ENCODE measurements at places on chromosomes 6 and 20. TPM values are rescaled to one million over a fixed set of nuclear protein-coding genes. Genes with fewer than 3 reads are reported as not detected.

The RIMS4 gene
- not detected for total RNA-seq

The REM1 gene
- total RNA-seq, result not detected

The LY6G6D gene
- not detected for total RNA-seq

The SKIC2 gene
- total RNA-seq, result 92.9 TPM

The TNFRSF21 gene
- 0.74 TPM for total RNA-seq

The STMN3 gene
- total RNA-seq, result 24.7 TPM

The PTGIS gene
- 2.3 TPM for total RNA-seq

The TREM2 gene
- total RNA-seq, result not detected

The VSTM2L gene
- not detected for total RNA-seq

The CD40 gene
- 1.5 TPM for total RNA-seq

The SLC22A1 gene
- total RNA-seq, result 3.7 TPM

The GCM1 gene
- 0.11 TPM for total RNA-seq

The ULBP1 gene
- 0.48 TPM for total RNA-seq

The WFDC10B gene
- total RNA-seq, result not detected

The PDYN gene
- total RNA-seq, result not detected

The PROCR gene
- 1.8 TPM for total RNA-seq

The ENPP5 gene
- not detected for total RNA-seq

The LY86 gene
- total RNA-seq, result not detected

The FAM217A gene
- total RNA-seq, result not detected

The SLC4A11 gene
- total RNA-seq, result 0.26 TPM

The HLA-DRB5 gene
- 1.5 TPM for total RNA-seq

The CLPSL2 gene
- total RNA-seq, result not detected

The HAO1 gene
- total RNA-seq, result not detected

The TNNC2 gene
- total RNA-seq, result not detected

The LINC00237 gene
- total RNA-seq, result not detected

The OARD1 gene
- total RNA-seq, result 41.2 TPM

The TTK gene
- 33.3 TPM for total RNA-seq

The SAMD5 gene
- not detected for total RNA-seq

The SMLR1 gene
- total RNA-seq, result not detected

The MAP1LC3A gene
- total RNA-seq, result 4.6 TPM

The XKR7 gene
- total RNA-seq, result 0.04 TPM

The CDH4 gene
- total RNA-seq, result 0.29 TPM

The C4A gene
- total RNA-seq, result 6.5 TPM

The HNF4A gene
- not detected for total RNA-seq

The OXT gene
- not detected for total RNA-seq

The NKAIN2 gene
- total RNA-seq, result not detected

The ESF1 gene
- total RNA-seq, result 21.7 TPM

The SLC17A2 gene
- not detected for total RNA-seq

The MCHR2 gene
- total RNA-seq, result not detected

The WTAP gene
- 79.8 TPM for total RNA-seq

The PI16 gene
- total RNA-seq, result 2.1 TPM

The PRR18 gene
- not detected for total RNA-seq

The ULBP2 gene
- total RNA-seq, result not detected

All from activated T-helper 17 cell treated with anti-CD3 and anti-CD28 coated beads, Interleukin-2, amount 50 U/mL, for 72 hours (primary cell).